ENCODE measurements at places on chromosomes 12 and 14. TPM values are rescaled to one million over a fixed set of nuclear protein-coding genes. Genes with fewer than 3 reads are reported as not detected.
A peak's percentile ranks its signal among the peaks of the same experiment; 100 is the strongest.

DNA sequence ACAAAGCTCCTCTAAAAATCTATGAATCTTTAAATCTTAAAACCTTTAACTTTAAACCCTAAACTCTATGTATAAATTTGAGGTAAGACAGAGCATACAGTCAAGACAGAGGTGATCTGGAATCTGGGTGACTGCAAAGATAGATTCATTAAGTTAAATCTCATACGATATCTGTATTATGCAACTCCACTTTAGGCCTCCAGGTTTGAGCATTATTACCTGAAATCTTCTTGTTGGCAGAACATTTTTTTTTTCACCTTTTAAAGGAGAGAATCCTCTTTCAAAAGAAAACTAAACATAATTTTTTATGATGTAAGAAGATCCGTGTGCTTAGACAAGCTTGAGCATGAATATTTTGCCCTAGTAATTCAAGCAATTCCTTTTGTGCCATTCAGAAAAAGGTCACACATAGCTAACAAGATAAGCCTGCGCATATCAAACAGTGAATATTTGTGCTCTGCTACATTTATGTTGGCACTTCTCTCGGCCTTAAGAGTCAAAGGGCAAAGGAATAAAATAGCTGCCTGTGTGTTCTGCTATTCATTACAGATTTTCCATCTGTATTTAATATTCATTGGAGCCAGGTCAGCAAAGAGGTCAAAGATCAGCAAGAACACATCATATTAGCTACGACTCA lies 163.3 kb downstream of the TMTC3 start:
- H3K4me3 ChIP-seq = no peak overlapping the region
- H3K4me1 ChIP-seq = peaks cover 21% of the 10 kb centered on the region
- no peaks in the 10 kb centered on the region for H3K27me3 ChIP-seq
- H3K36me3 ChIP-seq = no peaks in the 10 kb centered on the region
- no peak overlapping the region for H3K27ac ChIP-seq
- DNase-seq = no peak

DNA sequence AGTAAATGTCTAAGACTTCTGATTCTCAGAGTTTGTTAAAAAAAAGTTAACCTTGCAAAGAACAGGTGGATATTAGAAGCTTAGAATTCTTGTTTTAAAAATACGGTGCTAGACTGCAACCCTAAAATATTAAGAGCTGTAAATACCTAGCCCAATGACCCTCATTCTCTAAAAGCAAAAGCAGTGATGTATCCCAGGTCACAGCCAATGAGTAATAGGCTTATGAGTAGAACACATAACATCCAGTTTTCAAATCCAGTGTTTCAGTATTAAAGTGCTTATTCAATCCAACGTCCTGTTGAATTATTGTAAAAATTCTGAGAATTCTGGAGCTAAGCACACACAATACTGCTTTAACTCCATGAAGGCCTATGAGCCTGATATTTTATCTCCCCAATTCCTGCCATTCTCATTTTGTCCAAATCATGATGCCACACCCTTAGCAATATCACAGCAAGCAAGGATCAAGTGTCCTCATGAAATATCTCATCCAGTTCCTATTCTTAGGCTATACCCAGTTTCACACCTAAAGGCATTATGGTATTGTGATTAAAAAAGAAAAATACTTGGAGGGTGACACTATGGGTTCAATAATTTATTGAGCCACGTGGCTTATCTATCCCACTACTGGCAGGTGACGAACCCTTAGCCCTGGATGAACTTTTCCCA lies 15.3 kb upstream of the ARID4A start:
- no peaks in the 10 kb centered on the region for H3K27me3 ChIP-seq
- no peak overlapping the region for H3K27ac ChIP-seq
- no peak for DNase-seq
- peaks cover 14% of the 10 kb centered on the region for H3K4me1 ChIP-seq

- no peak for DNase-seq
- no peaks in the 10 kb centered on the region for H3K27me3 ChIP-seq
- H3K4me1 ChIP-seq = peaks cover 14% of the 10 kb centered on the region
- no peak overlapping the region for H3K27ac ChIP-seq
- peak overlapping the region; percentile 52 for H3K4me3 ChIP-seq
Measured at GRCh38 chr12:59594943-59595500, 807 bp upstream of the SLC16A7 start.

GRCh38 chr14:86933460-86933859 lies 1059.5 kb downstream of the GALC start:
- H3K27me3 ChIP-seq = no peaks in the 10 kb centered on the region
- H3K36me3 ChIP-seq = no peaks in the 10 kb centered on the region
- H3K4me3 ChIP-seq = no peak overlapping the region
- H3K4me1 ChIP-seq = peaks cover 10% of the 10 kb centered on the region
- H3K27ac ChIP-seq = no peak overlapping the region

DNA sequence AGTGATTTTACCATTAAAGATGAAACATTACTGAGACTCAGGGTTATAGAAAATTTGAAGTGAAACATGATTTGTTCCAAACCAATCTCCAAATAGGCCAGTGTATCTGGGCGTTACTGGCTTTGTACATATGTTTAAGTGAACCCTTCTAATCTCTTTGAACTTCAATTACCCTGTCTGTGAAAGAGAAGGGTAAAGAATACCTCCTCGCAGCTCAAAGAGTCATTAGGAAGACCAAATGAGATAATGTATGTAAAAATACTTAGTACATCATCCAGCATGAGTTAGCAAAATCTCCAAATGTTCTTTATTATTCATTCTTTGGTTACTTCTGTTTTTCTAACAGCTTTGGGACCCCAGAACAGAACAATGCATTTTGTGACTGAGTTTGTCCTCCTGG lies at the start of gene OR11H6:
TSS of gene OR11H6 (plus strand) at position 301 of the 400 bp plus-strand sequence. CDS start at position 301, 0 bp downstream.
- H3K27me3 ChIP-seq = no peaks in the 10 kb centered on the region
- no peaks in the 10 kb centered on the region for H3K36me3 ChIP-seq
- DNase-seq = no peak
- no peak within 1 kb of the TSS for H3K27ac ChIP-seq
- no peaks in the 10 kb centered on the region for H3K4me1 ChIP-seq
- H3K4me3 ChIP-seq = no peak within 1 kb of the TSS

DNA sequence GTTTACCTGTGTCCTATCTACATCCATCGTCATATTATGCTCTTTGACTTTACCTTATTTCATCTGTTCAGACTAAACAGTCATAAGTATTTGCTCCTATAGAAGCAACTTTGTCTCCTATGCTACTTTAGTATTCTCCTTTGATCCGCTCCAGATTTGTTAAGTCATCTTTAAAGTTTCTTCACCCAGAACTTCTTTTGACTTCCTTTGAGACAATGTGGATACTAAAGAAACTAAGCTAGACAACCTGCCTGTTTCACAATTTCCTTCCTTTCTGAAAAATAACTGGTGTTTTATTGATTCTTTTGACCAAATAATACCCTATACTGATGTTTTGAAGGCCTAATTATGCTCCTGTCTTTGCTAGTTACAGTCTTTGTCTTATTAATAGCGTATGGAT lies 30.0 kb upstream of the LRRK2 start:
- no peaks in the 10 kb centered on the region for H3K4me1 ChIP-seq
- H3K27me3 ChIP-seq = no peaks in the 10 kb centered on the region
- H3K4me3 ChIP-seq = no peak overlapping the region
- no peaks in the 10 kb centered on the region for H3K36me3 ChIP-seq

- peak; percentile 54 for DNase-seq
- peak overlapping the region; percentile 59 for H3K27ac ChIP-seq
- H3K27me3 ChIP-seq = no peaks in the 10 kb centered on the region
- H3K4me3 ChIP-seq = no peak overlapping the region
Measured at GRCh38 chr12:105935106-105935505, 203.6 kb downstream of the NUAK1 start.

DNA sequence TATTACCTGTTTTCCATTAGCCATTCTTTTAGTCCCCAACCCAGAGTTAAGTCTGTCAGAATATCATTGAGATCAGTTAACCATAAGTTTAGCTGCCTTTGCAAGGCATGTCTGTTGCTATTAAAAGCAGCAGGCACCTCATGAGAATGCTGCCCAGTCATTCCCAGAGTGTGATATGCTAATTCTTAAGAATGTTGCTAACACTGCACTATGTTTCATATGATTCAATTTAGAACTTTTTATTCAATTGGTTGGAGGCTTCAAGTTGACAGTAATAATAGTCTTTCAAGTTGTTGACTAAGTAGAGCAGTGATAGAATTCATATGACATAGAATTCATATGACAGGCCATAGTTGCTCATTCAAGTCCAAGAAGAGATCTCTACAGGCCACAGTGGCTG lies 292.3 kb downstream of the FUT8 start:
- H3K4me3 ChIP-seq = no peak overlapping the region
- H3K27me3 ChIP-seq = no peaks in the 10 kb centered on the region
- 0 out of 2 replicates have a peak, but pooled peaks cover 3% of the 10 kb centered on the region for H3K4me1 ChIP-seq
- H3K36me3 ChIP-seq = no peaks in the 10 kb centered on the region
- H3K27ac ChIP-seq = no peak overlapping the region

DNA sequence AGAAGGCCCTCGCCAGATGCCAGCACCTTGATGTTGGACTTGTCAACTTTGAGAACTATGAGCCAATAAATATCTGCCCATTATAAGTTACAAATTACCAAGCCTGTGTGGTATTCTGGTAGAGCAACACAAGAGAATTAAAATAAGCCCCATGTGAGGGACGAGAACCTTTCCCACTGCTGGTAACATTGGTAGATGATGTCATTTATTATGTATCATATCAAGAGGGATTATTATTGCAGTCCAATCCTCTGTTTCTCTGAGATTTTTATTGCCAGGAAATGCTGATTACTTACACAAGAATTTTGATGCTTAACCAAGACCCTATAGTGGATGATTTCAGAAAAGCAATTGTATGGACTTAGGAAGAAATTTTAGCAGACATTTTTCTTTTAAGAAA lies 40.3 kb upstream of the SLC24A4 start:
- no peaks in the 10 kb centered on the region for H3K4me1 ChIP-seq
- DNase-seq = no peak
- no peak overlapping the region for H3K4me3 ChIP-seq
- no peak overlapping the region for H3K27ac ChIP-seq
- H3K36me3 ChIP-seq = no peaks in the 10 kb centered on the region

- no peak overlapping the region for H3K27ac ChIP-seq
- DNase-seq = no peak
- H3K36me3 ChIP-seq = no peaks in the 10 kb centered on the region
- H3K27me3 ChIP-seq = no peaks in the 10 kb centered on the region
- no peaks in the 10 kb centered on the region for H3K4me1 ChIP-seq
Measured at GRCh38 chr12:22951206-22951605, 326.2 kb downstream of the ETNK1 start.

- peaks cover 22% of the 10 kb centered on the region for H3K4me1 ChIP-seq
- H3K36me3 ChIP-seq = peaks cover 6% of the 10 kb centered on the region
- DNase-seq = no peak
- H3K4me3 ChIP-seq = no peak overlapping the region
- H3K27ac ChIP-seq = no peak overlapping the region
- no peaks in the 10 kb centered on the region for H3K27me3 ChIP-seq
Measured at GRCh38 chr12:65339161-65339560, 60.7 kb downstream of the MSRB3 start.

DNA sequence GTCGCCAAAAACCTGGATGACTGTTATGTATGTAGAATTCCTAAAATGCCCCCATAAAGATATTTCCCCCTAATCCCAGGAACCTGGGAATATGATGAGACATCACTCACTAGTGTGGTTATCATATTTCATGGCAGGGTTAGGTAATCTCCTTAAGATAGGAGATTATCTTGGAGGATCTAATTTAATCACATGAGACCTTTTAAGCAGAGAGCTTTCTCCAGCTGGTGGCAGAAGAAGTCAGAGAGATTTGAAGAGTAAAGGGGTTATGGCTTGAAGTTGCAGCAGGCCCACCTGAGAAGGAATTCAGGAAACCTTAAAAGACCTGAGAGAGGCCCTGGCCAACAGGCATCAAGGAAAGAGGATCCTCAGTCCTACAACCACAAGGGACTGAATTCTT lies 53.6 kb downstream of the DYRK2 start:
- H3K4me1 ChIP-seq = peaks cover 28% of the 10 kb centered on the region
- DNase-seq = no peak
- no peaks in the 10 kb centered on the region for H3K36me3 ChIP-seq
- no peak overlapping the region for H3K27ac ChIP-seq
- H3K27me3 ChIP-seq = no peaks in the 10 kb centered on the region
- no peak overlapping the region for H3K4me3 ChIP-seq

GRCh38 chr12:28585146-28585545 lies 394.9 kb downstream of the CCDC91 start:
- no peak overlapping the region for H3K4me3 ChIP-seq
- H3K4me1 ChIP-seq = peaks cover 18% of the 10 kb centered on the region
- no peaks in the 10 kb centered on the region for H3K27me3 ChIP-seq
- DNase-seq = no peak
- H3K27ac ChIP-seq = no peak overlapping the region
- no peaks in the 10 kb centered on the region for H3K36me3 ChIP-seq

GRCh38 chr12:13940335-13940865 lies 41.0 kb downstream of the GRIN2B start:
- no peaks in the 10 kb centered on the region for H3K4me1 ChIP-seq
- H3K27ac ChIP-seq = no peak overlapping the region
- DNase-seq = no peak
- no peaks in the 10 kb centered on the region for H3K36me3 ChIP-seq

DNA sequence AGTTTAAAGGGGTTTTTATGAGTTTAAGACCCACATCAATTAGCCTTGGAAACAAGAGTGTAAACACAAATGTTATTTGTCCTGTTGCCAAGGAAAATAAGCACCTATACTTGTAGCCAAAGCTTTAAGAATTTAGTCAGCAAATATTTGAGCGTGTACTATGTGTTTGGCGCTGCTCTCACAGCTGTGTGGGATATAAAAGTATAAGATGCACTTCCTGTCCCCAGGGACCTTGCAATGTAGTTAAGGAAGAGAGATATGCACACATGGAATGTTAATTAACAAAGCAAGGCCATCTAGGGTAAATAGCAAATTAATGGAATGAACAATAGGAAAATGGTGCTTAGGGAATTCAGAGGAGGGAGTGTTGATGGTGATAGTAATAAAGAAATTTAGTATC lies 134.9 kb upstream of the SRRM4 start:
- H3K4me1 ChIP-seq = no peaks in the 10 kb centered on the region
- H3K4me3 ChIP-seq = no peak overlapping the region
- no peaks in the 10 kb centered on the region for H3K27me3 ChIP-seq
- no peak for DNase-seq
- no peak overlapping the region for H3K27ac ChIP-seq

GRCh38 chr14:86124328-86124727 lies 594.4 kb downstream of the FLRT2 start:
- no peak overlapping the region for H3K4me3 ChIP-seq
- no peak for DNase-seq
- no peaks in the 10 kb centered on the region for H3K27me3 ChIP-seq
- H3K27ac ChIP-seq = no peak overlapping the region
- H3K4me1 ChIP-seq = no peaks in the 10 kb centered on the region

GRCh38 chr12:122943196-122943595 lies 23.1 kb downstream of the ABCB9 start:
- no peak for DNase-seq
- H3K27me3 ChIP-seq = no peaks in the 10 kb centered on the region
- peaks cover 79% of the 10 kb centered on the region for H3K4me1 ChIP-seq
- no peak overlapping the region for H3K27ac ChIP-seq

GRCh38 chr12:64796205-64796845 lies 28.1 kb upstream of the TBC1D30 start:
- peak; percentile 73 for DNase-seq
- 0 out of 2 replicates have a peak, but pooled peaks cover 3% of the 10 kb centered on the region for H3K27me3 ChIP-seq
- H3K36me3 ChIP-seq = no peaks in the 10 kb centered on the region
- H3K4me3 ChIP-seq = no peak overlapping the region
- H3K4me1 ChIP-seq = no peaks in the 10 kb centered on the region

TTC7B gene
- total RNA-seq = 38.3 TPM

ADAM21 gene
- not detected for total RNA-seq

IGF1 gene
- total RNA-seq = 0.68 TPM

ATN1 gene
- 6.0 TPM for total RNA-seq

SRRM4 gene
- not detected for total RNA-seq

CGRRF1 gene
- total RNA-seq = 17.3 TPM

SLC8A3 gene
- 4.5 TPM for total RNA-seq

SLC17A8 gene
- not detected for total RNA-seq

ZFC3H1 gene
- 5.4 TPM for total RNA-seq

GYS2 gene
- not detected for total RNA-seq

FOXA1 gene
- total RNA-seq = 0.87 TPM

EPYC gene
- not detected for total RNA-seq

GLTP gene
- 30.5 TPM for total RNA-seq

RTL1 gene
- not detected for total RNA-seq

TAS2R7 gene
- total RNA-seq = not detected
